ENCODE measurements at places on chromosomes 12 and 14.

- DNase-seq: no peak
These were observed 323.6 kb downstream of the TMTC2 start for GRCh38 chr12:83010169-83010804.

DNA sequence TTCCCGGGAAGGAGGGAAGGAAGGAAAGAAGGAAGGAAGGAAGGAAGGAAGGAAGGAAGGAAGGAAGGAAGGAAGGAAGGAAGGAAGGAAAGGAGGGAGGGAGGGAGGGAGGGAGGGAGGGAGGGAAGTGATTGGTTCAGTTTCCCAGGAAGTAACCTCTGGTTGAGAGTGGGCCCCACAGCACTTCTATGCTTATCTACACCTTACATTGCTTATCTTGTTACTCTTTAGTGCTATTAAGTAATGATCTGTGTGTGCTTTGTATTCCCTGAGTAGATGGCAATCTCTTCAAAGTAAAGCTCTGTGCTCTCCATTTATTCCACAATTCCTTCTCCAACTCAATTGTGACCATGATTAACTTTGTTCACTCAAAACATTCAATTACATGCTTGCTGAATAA is 74.6 kb downstream of the SLC38A4 start:
- DNase-seq: no peak

DNA sequence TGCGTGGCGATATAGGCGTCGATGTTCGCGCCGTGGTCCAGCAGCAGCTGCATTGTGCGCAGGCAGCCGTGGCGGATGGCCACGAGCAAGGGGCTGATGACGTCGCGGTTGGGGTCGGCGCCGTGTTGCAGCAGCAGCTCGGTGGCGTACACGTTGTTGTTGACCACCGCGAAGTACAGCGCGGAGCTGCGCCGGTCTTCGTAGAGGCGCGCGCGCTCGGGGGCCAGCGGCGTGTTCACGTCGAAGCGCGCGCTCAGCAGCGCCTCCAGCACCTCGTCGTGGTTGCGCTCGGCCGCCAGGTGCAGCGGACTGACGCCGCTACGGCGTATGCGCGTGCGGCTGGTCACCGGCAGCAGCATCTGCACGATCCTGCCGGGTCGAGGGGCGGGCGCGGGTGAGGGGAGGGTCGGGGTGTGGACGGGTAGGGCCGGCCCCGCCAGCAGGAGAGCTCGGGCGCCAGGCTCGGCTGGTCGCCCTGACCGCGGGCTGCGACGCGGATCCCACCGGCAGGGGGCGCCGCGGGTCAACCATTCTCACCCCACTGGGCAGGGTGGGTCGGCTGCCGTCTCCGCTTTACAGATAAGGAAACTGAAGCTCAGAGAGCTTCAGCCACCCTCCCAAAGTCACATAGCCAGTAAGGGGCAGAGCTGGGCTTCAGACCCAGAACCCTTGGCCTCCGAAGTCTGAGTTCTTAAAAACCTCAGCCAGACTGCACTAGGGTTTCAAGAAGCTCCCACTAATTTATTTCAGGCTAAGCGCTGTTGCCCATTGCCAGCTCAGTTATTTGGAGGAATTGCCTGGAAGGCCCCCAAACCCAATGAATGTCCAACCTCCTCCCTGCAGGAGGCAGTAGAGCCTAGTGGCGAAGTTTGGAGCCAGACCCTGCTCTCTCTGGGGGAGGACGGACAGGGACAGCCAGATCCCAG is 12.4 kb downstream of the FAM181A start:
- DNase-seq: peak; percentile 69

GRCh38 chr12:59583003-59583712 is 12.7 kb upstream of the SLC16A7 start:
- DNase-seq: peak; percentile 44

- DNase-seq: no peak
These were observed 57.5 kb downstream of the ARHGAP5 start for GRCh38 chr14:32134448-32135097.

GRCh38 chr12:1655225-1655788 is 26.3 kb downstream of the WNT5B start:
- DNase-seq: no peak

DNA sequence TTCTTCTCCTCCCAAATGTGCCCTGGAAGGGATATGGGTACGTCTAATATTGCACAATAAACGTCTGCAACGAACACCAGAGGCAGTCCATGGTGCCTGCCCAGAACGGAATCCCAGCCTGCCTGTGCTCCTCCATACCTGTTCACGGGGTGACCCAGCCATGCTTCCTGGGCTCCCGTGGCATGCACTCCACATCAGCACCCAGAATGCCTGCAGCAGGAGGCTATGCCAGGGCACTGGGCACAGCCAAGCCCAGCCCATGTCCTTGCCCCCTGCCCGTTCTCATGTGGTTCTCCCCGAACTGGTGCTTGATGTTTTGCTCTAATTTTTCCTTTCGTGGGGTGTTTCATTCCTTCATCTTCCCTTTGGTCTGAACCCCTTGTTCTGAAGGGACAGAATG is 404.3 kb downstream of the BCL11B start:
- no peak for DNase-seq
